ENCODE measurements at places on chromosomes 2 and 18.

DNA sequence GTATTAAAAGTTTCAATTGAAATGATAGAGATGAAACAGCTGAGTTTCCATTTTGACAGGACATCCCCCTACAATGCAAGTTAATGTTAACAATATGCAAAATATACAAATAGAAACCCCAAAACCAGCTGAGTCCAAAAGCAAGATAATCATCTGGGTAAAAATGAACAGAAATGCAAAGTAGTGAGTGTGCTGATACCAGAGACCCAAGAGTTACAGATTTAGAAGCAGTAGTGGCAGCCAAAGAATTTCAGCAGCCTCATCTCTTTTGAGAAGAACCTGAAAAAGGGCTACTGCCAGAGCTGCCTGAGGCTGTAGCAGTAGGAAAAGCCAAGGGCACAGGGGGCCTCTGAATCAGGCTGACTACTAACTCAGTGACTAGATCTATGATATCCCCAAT is 82.6 kb downstream of the THADA start:
- no peak for DNase-seq

- DNase-seq: no peak
These were observed 55.6 kb upstream of the DLGAP1 start for GRCh38 chr18:4510711-4511110.

DNA sequence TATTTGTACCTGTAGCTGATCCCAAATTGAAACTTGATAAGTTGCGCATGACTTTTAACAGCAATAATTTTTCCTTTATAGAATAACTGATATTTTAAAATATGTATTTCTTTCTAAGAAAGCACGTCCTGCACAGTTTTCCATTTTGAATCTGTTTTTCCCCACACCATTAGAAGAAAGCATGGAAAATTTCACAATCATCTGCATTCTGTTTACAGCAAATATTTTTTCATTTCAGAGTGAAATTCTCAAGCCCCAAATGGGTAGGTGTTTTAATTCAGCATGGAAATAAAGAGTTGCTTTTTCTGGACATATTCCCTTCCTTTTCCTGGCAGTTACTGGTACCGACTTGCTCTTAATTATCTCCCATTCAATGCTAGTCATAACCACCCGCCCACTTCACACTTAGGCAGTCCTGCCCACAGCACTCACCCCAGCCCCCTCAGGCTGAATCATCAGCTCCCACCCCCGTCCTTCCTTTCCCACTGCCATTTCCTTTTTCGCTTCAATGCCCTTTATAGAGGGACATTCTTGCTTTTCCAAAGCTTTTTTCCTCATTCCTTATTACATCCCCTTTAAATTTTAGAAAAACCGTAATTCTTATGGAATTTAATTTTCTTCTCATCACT is 89.2 kb upstream of the GLS start:
- peak; percentile 37 for DNase-seq

DNA sequence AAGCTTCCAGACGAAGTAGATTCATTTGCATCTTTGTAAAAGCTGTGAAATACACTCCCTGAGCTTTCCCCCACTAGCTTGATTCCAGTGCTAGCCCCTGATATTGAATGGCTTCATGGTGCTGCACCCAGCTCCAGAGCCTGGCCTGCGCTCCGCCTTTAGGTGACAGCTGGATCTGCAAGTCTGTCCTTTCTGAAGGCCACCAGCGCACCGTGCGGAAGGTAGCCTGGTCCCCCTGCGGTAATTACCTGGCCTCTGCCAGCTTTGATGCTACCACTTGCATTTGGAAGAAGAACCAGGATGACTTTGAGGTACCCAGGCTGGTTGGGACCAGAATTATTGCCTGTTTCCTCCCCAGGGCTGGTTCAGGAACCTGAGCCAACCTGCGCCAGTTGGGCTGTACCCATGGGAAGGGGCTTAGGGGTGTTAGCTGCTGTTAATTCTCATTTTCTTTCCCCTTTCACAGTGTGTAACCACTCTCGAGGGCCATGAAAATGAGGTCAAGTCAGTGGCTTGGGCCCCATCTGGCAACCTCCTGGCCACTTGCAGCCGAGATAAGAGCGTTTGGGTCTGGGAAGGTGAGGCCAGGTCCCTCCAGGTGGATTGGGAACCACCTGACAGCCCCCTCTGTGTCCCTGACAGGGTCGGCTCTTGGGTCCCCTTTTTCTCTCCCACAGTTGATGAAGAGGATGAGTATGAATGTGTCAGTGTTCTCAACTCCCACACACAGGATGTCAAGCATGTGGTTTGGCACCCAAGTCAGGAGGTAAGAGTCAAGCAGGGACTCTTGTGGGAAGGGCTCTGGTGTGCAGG is 1.3 kb downstream of the CIAO1 start:
- peak; percentile 67 for DNase-seq

- no peak for DNase-seq
These were observed 32.3 kb downstream of the ASXL2 start for GRCh38 chr2:25845843-25846505.

DNA sequence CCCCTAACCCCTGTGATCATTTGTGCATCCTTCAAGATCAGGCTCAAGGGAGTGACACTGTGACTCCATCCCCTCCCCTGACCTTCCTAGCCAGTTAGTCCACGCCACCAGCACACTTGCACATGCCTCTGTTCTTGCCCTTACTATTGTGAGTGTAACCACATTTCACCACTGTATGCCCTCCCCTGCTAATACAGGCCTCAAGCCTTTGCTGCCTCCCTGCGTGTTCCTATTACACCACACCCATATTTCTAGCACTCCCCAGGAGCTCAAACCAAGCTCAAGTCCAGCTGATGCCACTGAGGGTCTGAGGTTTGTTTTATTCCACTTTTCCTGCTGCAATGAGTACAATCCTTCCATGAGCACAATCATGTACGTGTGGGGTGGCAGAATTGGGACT is 288.9 kb upstream of the FBXO11 start:
- DNase-seq: no peak

GRCh38 chr2:46014911-46015654 is 282.1 kb upstream of the EPAS1 start:
- no peak for DNase-seq

DNA sequence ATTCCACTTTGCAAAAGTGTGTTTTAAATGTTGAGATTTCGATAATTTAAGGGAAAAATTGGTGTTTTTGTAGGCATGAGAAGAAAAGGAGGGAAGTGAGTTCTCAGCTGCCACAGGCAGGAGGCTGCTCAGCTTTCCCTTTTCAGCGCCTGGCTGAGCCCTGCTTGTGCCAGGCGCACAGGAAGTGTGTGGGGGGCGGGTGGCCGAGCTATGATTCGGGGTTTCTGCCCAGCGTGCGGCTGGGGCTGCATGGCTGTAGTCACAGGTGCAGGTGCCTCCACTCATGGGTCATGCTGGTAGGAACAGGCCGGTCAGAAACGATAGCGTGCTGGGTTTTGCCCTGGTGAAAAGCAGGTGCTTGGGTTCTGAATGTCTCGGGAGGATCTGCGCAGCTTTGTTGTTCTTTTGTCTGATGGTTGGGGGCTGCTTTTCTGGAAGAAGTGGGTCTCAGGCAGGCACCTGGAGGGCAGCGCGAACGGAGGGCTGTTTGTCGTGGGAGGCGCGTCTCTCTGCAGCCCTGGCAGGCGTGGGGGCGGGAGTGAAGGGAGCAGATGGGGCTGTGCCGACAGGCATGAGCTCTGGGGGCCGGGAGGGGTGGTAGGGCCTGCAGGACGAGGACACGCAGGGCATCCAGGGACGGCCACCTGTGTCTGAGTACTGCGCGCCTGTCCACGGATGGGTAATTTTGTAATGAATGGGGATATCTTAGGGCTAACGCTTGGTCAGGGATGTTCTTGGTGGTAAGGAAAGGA is 2.1 kb downstream of the KCNG2 start:
- DNase-seq: no peak

- no peak for DNase-seq
These were observed 15.3 kb downstream of the NMUR1 start for GRCh38 chr2:231514951-231515297.

DNA sequence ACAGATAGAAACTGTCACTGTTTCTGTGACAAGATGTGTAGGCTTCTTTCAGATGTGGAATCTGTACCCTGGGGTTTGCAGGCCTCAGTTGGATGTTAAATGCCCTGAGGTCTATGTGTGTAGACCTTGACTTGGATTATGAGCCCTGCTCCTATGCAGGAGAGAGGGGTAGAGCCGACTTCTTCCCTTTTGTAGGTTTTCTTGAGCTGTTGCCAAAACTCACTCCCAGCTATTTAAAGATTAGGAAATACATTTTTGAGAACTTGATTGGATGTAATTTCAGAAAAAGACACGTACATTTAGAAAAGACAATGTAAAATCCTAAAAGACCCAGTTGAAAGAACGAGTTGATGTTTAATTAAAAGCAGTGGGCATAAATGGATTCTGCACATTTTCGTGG is 374.8 kb downstream of the SLC4A3 start:
- DNase-seq: no peak

- no peak for DNase-seq
These were observed 60.6 kb downstream of the FMNL2 start for GRCh38 chr2:152395572-152395971.

DNA sequence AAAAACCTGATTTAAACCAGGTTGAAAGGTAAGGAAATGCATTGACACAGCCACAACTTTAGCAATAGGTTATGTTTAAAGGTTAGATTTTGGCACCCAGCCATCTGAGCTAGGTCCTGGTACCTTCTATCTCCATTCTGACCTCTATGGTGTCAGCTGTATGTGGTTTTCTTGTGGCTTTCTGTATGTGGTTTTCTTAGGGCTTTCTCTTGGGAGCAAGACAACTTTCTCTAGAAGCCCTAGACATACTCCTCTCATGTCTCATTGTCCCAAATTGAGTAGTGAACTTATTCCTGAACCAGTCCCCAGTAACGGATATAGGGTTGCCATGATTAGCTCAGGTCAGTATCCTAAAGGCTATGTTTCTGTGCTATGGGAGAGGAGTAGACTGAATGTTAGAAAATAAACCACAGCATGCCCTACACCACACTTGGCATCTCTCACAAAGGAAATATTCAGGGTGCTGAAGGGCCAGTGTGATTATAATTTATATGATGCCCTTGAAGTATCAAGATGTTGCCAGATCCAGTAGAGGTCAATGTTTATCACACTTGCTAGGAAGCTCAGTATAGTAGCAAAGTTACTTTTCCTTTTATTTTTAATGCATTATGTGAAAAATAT is 176.1 kb downstream of the CAPN13 start:
- DNase-seq: no peak

GRCh38 chr2:65565681-65566080 is 133.3 kb upstream of the SPRED2 start:
- DNase-seq: no peak

DNA sequence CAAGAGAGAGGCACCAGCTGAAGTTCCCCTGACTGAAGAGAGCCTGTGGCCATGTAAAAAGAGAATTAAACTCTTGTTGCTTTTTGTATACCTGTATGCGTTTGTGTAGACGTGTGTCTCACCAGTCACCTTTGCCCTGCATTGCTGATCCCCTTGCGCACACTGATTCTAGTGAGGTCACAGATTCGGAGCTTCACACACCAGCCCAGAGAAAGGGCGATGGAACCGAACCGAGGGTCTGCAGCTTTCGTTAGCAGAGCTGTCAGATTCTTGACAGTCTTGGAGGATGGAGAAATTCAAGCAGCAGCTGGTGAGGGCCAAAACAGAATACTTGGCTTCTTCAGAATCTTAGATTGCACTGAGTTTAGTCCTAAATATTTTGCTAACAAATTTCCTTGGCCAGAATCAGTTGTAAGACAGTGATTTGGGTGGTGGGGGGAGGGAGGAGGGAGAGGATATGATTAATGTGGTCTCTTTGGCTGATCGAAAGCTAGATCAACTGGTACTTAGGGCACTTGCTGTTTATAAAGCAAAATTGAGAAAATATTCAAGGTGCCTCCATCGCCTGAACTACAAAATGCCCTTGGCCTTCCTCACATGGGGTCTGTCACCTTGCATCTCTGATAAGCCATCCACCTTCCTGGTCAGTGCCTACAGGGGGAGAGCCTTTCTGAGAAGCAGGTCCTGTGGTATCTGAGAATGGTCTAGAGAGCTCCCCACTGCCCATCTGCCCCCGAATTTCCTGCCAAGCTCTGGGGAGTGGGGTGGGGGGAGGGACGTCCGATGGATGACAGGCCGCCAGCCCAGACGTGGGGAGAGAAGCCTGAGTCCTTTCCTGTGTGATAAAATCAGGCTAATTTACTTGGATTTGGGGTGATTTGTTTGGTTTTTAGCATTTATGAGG is 123.5 kb downstream of the CABLES1 start:
- no peak for DNase-seq

DNA sequence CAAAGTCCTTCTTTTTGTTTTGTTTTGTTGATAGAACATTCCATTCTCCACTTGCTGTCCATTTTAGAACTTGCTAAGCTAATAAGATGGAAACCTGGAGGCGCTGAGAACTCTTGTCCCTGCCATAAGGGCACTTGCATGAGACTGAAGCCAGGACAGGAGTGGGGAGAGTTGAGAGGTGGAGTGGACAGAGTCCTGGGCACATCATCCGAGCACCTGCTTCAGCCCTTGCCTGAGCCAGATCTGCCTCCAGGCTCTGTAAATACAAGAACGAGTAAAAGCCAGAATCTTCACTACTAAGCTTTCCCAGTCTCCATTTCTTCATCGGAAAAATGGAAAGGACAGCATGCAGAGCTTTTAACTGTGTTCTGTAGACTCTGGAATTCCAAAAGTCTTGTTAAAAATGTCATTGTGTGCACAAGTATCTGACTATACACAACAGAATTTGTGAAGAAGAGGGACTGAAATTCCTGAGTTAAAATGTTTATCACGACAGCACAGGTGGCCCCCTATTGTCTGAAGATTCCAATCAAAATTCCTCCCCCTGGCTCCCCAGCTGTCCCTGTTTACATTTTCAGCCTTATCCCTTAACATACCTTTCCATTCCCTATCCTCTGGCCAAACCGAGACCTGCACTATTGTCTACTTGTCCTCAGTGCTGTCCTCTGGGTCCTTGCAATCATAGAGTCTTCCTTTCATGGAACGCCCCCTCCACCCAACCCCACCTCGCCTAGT is 498.2 kb upstream of the TNP1 start:
- no peak for DNase-seq

DNA sequence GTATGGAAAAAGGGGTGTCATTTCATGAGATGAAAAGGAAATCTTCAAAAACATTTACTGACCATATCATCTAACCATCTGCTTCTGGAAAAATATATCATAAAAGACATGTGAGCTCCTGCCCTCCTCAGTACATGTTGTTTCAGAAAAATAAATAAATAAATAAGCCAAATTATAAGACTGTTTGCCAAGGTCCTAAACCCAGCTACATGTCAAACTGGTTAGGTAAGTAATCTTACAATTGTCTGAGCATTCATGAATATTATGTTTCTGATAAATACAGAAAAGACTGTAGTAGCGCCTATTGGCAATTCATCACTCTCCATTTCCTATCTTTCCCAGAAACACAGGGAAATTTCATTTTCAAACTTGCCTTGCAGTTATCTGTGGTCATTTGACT is 138.9 kb upstream of the SETBP1 start:
- DNase-seq: no peak
